ENCODE measurements at places on chromosomes 7 and 10. TPM values are rescaled to one million over a fixed set of nuclear protein-coding genes. Genes with fewer than 3 reads are reported as not detected.
A peak's percentile ranks its signal among the peaks of the same experiment; 100 is the strongest.

DNA sequence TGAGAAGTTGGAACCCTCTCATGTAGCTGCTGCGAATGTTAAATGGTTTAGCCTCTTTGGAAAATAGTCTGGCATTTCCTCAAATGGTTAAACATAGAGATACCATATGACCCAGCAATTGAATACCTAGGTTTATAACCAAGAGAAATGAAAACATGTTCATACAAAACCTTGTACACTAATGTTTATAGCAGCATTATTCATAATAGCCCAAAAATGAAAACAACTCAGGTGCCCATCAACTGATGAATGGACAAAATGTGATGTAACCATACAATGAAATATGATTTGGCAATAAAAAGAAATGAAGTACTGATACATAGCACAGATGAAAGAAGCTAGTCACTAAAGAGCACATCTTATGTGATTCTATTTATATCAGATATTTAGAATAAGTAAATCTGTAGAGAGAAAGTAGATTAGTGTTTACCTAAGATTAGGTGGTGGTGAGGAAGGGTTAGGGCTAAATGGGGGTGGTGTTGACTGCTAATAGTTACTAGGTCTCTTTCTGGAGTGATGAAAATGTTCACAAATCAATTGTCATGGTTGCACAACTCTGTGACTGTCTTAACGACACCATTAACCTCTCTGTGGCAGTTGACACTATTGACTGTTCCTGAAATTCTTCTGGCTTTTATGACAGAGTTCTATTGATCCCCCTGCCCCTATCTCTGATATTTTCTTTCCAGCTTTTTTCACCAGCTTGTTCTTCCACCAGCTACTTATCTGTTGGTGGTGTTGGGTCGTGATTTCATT is 35.2 kb downstream of the VCL start:
- DNase-seq: no peak

DNA sequence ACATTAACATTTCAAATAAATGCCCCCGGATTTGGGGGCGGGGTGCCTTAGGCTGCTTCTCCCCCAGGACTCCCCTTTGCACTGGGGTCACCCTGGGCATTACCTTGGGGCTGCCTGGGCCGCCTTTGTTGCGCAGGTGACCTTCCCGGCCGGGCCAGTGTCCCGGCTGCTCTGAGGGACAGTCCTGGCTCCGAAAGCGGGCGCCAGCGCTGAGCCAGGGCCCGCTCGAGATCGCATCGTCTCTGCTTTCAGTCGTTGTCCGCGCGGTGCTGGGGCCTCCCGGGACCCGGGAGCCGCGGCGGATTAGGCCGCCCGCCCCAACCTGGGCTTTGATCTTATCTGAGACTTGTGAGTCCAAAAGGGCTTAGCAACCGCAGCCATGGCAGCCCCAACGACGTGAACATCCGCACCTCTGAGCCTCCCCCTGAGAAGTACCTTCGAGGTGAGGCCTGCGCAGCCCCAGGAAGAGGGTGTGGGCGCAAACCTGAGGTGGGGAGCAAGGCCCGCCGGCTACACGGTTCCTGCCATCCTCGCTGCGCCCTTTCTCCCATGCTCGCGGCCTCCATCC is 14.8 kb upstream of the WAPL start:
- DNase-seq: peak; percentile 53

- DNase-seq: no peak
Observed at GRCh38 chr10:103695584-103696005, 159.8 kb downstream of the SH3PXD2A start.

DNA sequence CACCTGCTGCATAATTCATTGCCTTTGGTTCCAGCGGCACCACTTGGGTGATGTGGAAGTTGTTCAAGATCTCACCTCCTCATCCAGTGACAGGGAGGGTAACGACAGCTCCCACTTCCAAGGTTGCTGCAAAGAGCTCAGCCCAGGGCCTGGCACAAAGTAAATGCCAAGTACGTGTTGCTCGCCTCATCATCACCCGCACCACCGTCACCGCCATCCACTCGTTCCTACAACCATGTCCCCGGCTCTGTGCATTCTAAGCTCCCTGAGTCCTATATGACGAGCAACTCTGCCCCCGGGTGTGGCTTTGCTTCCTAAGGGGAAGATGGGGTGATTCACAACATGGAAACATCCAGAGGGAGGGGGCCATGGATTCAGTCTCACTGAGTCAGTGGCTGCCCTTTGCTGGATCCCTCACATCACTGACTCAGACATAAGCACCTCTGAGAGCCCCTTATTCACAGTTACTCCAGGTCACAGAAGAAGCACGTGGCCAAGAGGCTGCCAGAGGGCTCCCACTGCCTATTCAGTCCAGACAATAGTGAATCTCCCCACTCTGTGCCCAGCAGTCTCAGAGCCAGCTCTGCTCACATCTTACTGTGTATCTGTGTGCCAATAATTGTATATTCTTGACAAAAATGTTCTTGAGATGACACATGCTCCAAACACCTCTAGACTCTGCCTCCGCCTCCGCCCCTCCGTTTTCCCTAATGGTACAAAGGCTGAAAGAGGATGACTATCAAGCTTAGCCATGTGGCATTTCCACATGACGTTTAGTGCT is 159.1 kb downstream of the GFRA1 start:
- DNase-seq: no peak

DNA sequence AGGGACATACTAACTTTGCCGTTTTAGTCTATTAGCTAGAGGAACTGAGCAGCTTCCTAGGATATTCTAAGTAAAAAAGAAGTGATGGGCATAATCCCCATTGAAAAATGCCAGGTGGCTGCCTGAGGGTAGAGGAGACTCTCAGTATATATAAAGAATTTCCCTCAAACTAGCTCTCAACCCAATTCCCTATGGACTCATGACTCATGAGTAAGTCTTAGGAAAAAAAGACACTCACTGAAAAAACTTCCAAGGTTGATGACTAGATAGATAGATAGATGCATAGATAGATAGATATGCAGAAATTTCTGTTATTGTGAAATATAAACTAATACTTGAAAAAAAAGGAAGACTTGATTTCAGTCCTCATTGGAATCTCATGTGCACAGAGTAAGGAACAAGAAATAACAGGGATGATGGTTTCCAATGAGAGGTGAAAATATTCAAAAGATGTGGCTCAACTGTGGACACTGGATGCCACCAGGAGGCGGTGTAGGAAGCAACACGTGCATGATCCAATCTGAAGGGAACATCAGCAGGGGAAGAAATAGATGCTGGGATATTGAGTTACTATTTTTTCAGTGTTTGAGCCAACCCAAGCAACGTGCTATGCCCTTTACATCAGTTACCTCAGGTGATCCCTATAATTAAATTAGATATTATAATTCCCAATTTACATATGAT is 711.0 kb upstream of the LRRTM3 start:
- no peak for DNase-seq

DNA sequence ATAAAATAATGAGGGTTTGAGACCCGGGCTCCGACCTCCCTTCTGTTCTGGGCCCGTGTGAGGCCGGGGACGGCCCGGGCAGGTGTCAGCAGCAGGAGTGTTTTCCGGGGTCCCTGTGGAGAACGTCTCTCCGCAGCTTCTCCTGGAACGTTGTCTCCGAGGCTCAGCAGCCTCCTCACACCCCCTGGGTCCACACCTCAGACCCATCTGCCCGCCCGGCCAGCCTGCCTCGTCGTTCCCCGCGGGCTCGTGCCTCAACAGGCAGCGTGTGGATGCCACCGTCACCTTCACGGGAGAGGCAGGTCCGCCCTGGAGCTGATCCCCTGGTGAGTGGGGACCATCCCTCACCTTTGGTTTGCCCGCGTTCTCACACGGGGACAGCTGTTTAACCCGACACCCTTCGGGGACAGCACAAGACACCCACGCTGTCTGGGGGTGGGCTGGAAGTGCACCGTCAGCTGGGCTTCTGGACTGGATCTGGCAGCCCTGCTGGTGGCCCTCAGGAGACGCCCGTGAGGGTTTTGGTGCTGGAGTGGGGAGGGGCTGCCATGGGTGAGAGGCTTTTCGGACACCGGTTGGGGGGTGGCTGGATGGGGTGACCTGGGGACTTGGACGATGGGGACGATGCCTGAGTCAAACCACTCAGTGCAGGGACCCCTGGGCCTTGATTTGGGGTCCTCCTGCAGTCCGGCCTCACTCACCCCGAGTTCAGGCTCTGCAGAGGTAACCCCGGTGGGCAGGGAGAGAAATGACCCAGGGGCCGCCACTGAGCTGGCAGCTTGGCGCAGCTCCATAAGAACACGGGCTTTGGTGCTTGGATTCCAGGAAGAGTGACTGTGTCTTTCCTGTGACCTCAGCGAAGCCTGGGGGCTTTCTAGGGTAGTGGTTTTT is 131.7 kb downstream of the DNAJB6 start:
- DNase-seq: no peak

DNA sequence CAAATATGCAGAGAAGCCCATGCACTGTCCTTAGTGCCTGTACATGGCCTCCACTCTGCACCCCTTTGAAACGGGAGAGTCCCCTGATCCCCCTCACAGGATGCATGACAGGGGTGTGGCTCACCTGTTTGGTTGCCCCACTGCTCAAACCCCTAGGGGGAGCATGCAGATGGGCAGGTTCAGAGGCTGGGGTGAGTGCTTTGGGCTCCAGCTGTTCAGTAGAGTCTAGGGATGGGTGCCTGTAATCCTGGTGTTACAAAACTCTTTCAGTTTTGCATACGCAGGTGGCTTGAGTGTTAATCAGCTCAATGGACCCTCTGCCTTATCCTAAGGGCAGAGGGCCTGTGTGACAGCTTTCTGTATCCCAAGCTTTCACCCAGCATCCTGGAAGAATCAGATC is 7.8 kb upstream of the SFTPA1 start:
- DNase-seq: no peak

GRCh38 chr10:11225935-11226334 is 208.3 kb downstream of the CELF2 start:
- peak; percentile 48 for DNase-seq

- no peak for DNase-seq
Observed at GRCh38 chr7:110375068-110375467, 715.9 kb upstream of the LRRN3 start.

DNA sequence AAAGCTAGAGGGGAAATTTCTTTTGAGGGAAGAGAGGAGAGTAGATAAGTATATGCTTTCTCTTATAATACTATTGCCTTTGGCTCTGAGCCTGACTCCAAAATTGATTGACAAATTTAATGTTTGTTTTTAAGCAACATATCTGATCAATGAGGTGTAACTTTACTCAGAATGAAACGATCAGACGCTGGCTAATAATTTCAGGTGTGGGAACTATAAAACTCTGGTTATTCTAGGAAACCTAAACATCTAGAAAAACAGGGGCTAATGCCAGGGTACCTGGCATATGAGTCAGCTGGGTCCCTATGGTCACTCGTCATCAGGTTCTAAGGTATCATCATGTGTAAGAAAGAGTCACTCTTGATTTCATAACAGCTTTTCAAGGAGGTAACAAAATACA is 139.7 kb downstream of the ATE1 start:
- no peak for DNase-seq

GRCh38 chr7:157751951-157752673 is 415.3 kb downstream of the DNAJB6 start:
- DNase-seq: no peak

DNA sequence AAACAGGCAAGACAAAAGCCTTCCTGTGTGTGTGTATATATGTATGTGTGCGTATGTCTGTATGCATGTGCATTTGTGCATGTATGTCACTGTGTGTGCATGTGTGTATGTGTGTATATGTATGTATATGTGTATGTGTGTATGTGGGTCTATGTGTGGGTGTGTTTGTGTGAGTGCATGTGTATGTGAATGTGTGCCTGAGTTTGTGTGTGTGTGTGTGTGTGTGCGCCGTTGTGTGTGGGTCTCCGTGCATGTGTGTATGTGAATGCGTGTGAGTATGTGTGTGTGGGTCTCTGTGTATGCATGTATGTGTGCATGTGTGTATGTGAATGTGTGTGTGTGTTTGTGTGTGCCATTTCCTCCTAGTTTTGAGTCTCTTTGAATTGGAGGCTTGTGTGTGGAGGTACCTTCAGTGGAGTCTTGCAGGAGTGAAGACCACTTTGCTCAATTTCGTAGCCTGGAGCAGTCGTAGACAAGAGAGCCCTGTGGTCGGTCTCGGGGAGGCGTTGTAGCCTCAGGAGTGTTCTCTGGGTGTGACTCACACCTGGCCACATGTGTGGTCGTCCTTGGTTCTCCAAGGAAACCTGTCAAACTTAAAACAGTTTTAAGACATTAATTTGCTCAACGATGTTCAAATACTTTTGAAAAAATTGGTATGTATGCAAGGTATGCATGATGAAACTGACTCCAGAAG is 28.1 kb downstream of the INPP5A start:
- no peak for DNase-seq

- no peak for DNase-seq
Observed at GRCh38 chr7:36171503-36171902, 18.4 kb downstream of the EEPD1 start.

DNA sequence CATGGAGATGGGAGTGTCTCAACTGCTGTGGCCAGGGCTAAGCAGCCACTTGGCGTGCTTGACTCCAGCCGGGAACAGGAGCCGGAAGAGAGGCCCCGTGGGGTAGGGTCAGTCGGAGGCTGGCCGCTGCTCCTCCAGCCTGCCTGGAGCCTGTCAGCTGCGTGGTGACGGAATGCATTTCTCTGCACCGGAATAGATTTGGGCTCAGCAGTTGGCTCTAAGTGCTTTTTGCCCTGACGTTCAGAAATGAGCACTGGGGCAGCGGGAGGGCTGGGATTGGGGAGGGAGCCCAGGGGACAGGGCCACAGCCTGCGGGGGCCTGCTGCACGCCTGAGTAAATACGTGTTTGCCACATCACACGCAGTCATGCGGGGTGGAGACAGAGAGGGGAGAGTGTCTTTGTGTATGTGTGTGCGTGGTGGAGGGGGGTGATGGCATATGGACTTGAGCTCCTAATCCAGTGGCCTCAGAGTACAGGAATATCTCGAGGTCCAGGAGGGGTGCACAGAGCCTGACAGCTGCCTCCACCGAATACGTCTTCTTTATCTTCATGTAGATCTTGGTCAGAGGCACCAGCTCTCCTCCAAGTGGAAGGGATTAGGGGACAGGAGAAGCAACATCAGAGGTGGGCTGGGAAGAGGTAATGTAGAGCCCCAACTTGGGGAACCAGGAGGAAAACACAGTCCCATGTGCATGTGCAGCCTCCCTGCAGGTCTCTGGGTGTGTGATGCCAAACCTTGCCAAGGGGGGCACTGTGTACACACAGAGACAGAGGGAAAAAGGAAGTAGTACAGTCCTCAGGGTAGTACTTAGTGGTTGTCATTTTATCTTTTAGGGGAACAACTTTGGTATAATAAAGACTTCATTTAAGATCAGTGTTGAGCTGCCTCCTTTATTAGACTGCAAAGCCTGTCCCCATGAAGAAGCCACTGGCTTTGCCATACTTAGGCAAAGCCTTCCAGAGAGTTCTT is 151.4 kb downstream of the CDH23 start:
- DNase-seq: no peak

HSPA12A gene
- 0.64 TPM for total RNA-seq

FAM25A gene
- total RNA-seq: not detected

XRCC2 gene
- total RNA-seq: 1.1 TPM

ACTL6B gene
- not detected for total RNA-seq

CPED1 gene
- not detected for total RNA-seq

ANKRD61 gene
- total RNA-seq: not detected

CALML5 gene
- not detected for total RNA-seq

WNT8B gene
- total RNA-seq: not detected

All from CD4-positive, alpha-beta memory T cell (primary cell).